ENCODE measurements at places on chromosomes 4 and X.

DNA sequence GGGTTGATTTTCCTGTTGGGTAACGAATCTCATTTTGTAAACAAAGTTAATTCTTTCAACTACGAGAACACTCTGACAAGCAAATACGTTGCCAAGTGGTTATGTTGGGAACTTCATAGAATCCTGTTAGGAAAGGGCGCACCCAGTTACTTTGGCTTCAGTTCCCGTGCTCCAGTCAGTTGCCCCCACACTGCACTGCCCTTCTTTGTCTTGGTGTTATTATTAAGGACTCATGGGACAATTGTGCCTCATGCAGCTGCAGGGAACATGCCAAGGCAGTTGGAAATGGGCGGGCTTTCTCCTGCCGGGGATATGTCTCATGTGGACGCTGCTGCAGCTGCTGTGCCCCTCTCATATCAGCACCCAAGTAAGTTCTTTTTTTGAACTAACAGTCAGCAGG, 28.9 kb downstream of the OFD1 start:
- DNase-seq: no peak

- no peak for DNase-seq
Measured at GRCh38 chr4:75255261-75255660, 258.9 kb downstream of the RCHY1 start.

- no peak for DNase-seq
Measured at GRCh38 chr4:122992641-122993040, 70.2 kb upstream of the NUDT6 start.

GRCh38 chr4:23423540-23423939, 466.3 kb downstream of the PPARGC1A start:
- DNase-seq: no peak

DNA sequence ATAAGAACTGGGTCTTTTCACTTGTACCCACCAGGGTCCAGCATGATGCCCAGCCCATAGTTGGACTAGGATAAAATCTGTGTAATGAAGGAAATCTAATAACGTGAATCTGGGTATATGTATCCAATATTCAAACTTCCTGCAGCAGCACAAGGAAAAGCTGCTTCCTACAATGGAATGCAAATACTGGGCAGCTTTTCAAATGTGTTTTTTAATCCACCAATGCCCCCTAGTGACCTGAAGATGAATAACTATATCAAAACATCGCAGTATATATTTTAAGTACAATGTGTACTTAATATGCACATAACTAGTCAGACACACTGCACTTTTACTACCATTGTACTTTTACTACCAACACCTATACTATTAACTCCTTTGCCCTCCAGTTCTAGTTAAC, 5.3 kb downstream of the APOO start:
- DNase-seq: no peak

DNA sequence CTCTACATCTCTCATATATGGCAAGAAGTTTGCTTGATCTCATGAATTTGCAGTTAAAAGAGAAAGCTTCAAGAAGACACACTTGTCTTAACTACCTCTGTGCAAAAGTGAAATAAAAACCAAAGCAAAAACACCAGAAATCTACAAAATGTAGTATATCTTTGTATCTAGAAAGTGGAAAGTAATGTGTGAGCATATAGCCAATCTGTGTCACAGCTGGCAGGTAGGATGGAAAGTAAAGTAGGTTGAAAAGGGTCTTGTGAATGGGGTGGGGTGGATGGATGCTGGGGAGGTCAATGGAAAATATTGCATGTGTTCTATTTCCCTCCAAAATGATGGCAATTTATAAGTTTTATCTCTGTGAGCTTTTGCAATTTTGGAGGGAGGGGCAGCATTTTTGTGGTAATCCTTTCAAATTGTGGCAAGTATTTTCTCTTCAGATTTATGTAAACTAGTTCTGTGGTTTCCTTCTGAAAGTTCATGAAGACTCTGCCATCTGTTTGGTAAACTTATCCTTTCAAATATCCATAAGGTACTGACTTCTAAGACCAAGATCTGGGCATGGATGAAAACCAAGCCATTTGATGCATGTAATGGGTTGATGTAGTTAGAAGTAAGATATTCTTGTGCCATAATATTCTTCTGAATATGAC, 215.9 kb upstream of the GIMD1 start:
- DNase-seq: no peak

GRCh38 chr4:109215506-109215905, 87.0 kb downstream of the COL25A1 start:
- DNase-seq: no peak

GRCh38 chr4:101993842-101994775, 203.6 kb downstream of the BANK1 start:
- no peak for DNase-seq

DNA sequence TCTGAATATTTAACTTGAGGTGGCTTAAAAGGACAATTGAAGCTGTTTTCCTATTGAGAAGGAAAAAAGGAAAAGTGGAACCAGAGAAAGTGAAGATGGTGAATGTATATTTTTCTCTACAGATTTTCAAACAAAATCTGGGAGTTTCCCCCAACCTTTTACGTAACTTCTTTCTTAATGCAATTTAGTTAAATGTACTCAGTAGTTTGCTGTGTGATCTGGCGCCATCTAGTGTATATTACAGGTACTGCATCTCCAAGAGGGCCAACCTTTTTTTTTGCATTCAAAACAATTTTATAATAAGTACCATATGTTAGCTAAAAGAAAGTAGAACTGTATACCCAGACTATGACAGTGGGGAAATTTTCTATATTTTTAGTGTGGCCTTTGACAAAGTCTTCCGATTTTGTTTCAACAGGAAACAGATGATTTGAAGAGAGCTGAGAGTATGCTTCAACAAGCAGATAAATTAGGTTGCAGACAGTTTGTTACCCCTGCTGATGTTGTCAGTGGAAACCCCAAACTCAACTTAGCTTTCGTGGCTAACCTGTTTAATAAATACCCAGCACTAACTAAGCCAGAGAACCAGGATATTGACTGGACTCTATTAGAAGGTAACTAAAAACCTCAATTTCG, 82.0 kb downstream of the PLS3 start:
- DNase-seq: peak; percentile 16

DNA sequence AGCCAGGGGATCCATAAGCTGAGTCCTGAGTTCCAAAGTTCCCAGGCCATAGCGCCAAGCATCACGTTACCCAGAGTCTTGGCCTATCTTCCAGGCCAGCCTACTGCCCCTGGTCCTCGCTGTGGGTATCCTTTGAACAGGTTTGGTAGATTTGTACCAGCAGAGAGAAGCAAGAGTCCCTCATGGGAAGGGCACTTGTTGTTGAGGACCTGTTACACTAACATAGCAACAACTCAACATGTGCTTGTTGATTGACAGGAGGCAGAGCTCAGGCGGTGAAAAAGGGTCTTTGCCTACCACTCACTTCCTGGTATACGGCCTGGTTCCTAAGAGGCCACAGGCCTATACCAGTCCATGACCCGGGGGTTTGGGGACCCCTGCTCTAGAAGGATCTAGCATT, 138.4 kb downstream of the RASL11B start:
- no peak for DNase-seq

GRCh38 chrX:105608745-105609144, 213.6 kb upstream of the NRK start:
- no peak for DNase-seq

DNA sequence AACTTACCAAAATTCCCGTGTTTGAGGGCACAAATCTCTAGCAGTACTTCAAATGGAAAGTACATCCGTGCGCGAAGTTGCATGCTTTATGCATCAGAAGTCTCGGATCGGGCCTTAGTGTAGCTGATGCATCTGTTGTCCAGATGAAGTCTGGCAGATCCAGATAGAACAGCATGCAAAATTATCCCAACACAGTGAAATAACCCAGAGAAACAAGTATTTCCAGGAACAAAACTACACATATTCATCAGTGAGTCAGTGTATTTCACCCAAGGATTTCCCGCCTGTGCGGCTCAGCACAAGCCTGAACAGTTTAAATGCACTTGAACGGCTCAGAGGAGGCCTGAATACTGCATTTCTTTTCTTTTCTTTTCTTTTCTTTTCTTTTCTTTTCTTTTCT, 27.4 kb upstream of the CLDN24 start:
- DNase-seq: no peak

DNA sequence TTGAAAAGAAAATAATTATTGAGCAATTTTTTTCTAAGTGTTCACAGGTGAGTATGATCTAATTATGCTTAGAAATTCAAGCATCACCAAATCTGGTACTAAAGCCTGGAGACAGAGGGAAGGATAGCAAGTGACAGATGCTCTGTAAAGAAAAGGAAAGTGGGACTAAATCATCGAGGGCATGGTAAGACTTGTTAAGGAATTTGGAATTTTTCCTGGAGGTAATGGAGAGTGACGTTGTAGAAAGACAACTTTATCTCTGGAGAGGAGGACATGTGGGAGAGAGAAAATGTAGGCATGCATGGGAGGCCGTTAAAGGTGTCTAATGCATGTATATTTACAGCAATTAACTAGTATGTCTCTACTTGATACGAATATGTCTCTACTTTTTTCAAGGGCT, 333.2 kb upstream of the ATOH1 start:
- DNase-seq: no peak

- DNase-seq: no peak
Measured at GRCh38 chr4:48270951-48271473, 1.4 kb upstream of the TEC start.

- DNase-seq: no peak
Measured at GRCh38 chr4:133801883-133802282, 399.7 kb downstream of the PABPC4L start.

DNA sequence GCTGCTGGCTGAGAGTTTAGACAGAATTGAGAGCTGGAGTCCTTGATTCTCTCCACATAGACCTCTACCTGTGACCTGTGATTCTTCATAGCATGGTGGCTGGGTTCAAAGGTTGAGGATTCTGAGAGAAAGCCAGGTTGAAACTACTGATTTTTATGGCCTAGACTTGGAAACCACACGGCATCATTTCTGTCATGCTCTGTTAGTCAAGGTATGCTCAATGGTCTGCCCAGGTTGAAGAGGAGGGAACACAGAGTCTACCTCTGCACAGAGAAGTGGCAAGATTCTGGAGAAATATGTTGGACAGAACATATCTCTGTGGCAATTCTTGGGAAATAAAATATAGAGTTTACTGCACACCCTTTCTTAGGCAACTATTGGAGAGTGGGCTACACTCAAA, 57.2 kb upstream of the CXorf66 start:
- DNase-seq: no peak

DNA sequence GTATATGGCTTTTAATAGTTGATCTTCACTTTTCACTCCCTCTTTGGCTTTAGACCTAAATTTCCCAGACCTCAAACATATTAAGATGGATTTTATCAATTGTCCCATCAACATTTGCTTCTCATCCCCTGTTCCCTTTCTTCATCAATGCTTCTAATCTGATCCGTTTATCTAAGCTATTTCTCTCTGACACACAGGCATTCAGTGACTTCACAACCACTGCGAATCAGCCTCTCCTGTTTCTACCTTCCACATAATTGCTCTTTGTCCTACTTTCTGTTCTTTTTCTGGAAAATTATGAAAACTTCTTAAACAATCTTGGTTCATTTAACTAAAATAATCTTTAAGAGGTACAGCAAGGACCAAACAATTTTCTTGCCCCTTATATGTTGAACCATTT, 115.2 kb downstream of the GLRA3 start:
- no peak for DNase-seq
